ENCODE measurements at places on chromosomes 7 and 10.

GRCh38 chr10:63866747-63867140 lies 345.5 kb downstream of the REEP3 start:
- DNase-seq, result no peak

- no peak for DNase-seq
Measured at GRCh38 chr10:85979598-85979997, 387.0 kb downstream of the GRID1 start.

GRCh38 chr10:26372513-26373354 lies 65.4 kb upstream of the APBB1IP start:
- DNase-seq, result no peak

DNA sequence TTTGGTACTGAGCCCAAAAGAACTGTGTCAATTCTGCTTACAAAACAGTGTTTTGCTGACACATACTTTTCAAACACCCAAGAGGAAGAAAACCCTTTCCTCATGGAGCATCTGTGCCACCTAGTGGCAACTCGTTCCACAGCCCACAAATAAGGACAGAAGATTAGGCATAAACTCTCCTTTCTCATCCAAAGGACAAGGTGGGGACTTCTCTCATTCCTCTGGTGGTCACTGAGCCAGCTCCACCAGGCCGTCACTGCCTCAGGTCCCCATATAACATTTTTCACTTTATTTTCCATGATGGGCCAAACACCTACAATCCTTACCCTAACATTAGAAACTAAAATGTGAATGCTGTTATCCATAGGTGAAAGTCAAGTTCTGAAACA lies 76.9 kb downstream of the RNF216 start:
- no peak for DNase-seq

GRCh38 chr10:125014086-125014830 lies 72.3 kb downstream of the ZRANB1 start:
- no peak for DNase-seq

DNA sequence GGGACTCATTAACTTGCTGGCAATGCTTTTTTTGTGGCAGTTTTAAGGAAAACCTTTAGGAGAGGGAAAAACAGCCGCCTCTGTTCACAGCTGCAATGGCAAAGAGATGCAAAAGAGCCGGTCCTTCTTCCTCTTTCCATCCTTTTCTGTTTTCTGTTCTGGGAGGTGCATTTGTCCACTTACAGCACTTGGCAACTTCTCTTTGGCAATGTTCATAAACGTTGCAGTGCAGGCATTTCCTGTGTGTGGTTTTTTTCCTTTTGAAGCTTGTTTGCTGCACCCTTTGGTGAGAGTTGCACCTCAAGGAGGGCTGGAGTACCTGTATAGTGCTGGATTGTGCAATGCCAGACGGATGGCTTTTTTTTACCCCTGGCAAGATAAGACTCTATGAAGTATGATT lies 53.9 kb upstream of the HABP2 start:
- no peak for DNase-seq

- DNase-seq, result peak; percentile 12
Measured at GRCh38 chr10:74704629-74705357, 121.6 kb upstream of the KAT6B start.

GRCh38 chr10:28077889-28078288 lies 79.0 kb upstream of the ODAD2 start:
- DNase-seq, result no peak

DNA sequence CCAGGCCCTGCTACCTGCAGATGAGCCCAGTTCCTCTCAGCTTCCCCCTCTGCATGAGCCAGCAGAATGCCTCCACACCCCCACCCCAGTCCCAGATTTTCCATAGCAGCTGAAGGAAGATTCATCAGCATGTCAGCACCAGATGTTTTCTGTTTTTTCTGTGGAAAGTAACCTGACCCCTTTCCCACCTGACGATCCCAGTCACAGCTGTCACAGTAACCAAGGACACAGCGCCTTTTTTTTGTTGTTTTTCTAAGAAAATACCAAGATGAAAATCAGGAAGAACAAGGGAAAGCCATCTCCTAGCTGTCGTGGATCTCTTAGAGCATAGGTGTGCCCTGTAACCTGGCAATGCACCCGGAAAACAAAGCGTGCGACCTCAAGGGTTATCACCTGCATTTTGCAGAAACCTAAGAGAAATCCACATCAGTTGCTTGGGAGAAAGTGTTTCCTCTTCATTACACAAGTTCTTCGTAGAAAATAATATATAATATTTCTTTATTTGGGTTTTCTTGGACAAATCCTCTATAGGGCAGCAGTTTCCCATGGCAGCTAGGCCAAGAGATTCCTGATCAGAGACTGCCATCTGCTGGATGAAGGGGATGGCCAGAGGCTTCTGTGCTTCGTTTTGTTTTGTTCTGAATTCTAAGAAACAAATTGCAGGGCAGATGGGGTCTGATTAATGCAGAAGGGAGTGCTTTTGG lies 401.9 kb downstream of the TNS3 start:
- peak; percentile 56 for DNase-seq

- no peak for DNase-seq
Measured at GRCh38 chr10:17616403-17617030, 657 bp downstream of the HACD1 start.

GRCh38 chr7:128031901-128032604 lies 816 bp upstream of the LRRC4 start:
- peak; percentile 57 for DNase-seq

GRCh38 chr7:6181136-6181535 lies 91.3 kb downstream of the CYTH3 start:
- DNase-seq, result no peak

DNA sequence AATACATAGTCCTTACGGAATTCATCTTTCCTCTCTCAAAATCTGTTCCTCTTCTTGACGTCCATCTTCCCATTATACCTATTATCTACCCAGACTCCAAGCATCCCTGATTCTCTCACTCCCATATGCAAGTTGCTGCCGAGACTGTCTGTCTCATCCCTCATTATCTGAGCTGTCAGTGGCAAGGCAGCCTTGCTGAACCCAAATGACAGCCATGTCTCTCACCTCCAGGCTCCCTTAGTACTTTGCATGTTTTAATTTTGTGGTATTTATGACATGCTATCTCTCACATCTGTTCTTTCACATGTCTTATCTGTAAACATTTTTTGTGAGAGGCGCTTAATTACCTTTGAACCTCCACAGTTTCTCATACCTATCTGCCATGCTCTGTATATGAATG lies 54.4 kb upstream of the IFRD1 start:
- no peak for DNase-seq

GRCh38 chr7:117889611-117890010 lies 16.4 kb upstream of the CTTNBP2 start:
- peak; percentile 44 for DNase-seq

GRCh38 chr10:75547391-75548298 lies 116.2 kb downstream of the LRMDA start:
- DNase-seq, result no peak

DNA sequence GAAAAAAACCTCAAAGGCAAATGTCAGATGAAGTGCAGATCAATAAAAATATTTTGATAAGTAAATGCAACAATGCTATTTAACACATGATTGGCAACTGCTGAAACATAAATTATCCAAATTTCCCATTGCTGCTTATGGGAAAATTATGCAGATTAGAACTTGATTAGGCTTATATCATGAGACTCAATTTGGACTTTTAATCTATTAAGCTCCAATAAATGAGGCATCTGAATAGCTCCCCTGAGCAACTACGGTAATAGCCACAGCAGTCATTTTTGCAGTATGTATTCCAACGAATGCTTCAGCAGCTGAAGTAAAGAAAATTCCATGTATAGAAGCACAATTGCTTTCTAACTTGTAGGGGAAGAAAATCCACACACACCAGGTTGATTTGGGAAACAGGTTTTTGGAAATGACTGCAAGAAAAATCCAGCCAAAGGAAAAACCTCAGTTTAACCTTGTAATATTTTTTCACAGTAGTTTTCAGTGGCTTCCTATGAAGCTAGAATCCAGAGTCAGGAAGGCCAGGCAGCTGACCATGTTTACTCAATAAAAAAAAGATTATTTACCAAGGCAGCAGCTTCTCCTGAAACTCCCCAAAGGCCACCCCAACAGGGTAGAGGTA lies 716.1 kb downstream of the KCNMA1 start:
- no peak for DNase-seq
